ENCODE measurements at places on chromosomes 13 and 19.

GRCh38 chr19:31296741-31297390, 52.4 kb downstream of the TSHZ3 start:
- DNase-seq, result no peak

GRCh38 chr13:70394031-70394548, 285.8 kb upstream of the KLHL1 start:
- DNase-seq, result no peak

GRCh38 chr13:23321535-23322241, 111.8 kb downstream of the SACS start:
- DNase-seq, result peak; percentile 90

DNA sequence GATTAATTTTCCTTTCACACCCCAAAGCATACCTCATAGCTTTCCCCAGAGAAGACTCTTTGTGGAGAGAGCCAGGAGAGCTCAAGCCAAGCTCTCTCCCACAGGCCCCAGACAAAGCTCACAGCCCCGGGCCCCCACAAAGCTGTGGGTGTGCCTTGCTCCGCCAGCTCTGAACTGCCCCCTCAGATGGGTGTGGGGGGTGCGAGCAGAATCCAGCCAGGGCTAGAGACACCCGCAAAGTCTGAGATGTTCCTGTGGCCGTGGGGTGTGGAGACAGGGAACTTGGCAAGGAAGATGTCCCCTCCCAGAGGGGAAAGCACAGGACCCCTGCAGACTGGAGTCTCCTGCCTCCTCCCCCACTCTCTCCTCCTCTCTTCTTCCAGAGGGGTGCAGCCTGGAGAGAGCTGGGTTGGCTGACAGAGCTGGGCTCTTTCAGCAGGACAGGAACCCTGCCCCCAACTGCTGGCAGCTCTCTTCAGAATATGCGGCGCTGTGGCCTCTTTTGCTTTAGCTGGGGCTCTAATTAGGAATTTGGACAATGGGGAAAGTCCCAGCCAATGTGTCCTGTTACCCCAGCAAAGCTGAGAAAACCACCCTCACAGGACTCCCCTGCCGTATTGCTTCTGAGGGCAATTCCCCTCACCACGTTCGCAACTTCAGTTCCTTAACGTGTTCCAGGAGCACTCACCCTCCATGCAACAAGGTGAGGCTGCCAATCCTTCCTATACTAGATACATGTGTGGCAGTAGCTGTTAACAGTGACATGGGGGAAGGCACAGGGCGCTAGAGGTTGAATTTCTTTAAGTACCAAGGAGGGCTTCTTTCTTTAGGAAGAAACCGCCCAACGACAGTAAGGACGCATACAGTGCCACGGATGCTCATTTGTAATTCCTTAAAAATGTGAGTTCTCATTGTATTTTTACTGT, 170.0 kb downstream of the COL4A1 start:
- DNase-seq, result no peak

GRCh38 chr19:16296713-16297112, 27.9 kb upstream of the KLF2 start:
- no peak for DNase-seq

- no peak for DNase-seq
Measured at GRCh38 chr13:108455320-108455719, 174.1 kb upstream of the MYO16 start.

DNA sequence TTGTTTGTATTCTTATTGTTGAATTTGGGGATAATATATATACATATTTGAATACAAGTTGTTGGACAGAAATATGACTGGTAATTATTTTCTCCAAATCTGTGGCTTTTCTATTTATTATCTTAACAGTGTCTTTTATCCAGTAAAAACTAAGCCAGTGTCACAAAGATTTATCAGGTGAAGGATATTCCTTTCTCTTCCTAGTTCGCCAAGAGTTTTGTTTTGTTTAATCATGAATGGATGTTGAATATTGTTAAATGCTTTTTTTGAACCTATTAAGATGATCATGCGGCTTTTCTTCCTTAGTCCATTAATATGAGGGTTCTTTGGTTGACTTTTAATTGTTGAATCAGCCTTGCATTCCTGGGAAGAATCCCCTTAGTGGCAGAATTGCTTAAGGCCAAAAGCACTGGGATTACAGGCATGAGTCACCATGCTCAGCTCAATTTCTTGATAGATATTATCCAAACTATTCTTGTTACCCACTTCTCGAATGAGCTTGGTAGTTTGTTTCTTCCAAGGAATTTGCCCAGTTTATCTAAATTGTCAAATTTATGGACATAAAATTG, 53.3 kb downstream of the TEX26 start:
- peak; percentile 59 for DNase-seq

DNA sequence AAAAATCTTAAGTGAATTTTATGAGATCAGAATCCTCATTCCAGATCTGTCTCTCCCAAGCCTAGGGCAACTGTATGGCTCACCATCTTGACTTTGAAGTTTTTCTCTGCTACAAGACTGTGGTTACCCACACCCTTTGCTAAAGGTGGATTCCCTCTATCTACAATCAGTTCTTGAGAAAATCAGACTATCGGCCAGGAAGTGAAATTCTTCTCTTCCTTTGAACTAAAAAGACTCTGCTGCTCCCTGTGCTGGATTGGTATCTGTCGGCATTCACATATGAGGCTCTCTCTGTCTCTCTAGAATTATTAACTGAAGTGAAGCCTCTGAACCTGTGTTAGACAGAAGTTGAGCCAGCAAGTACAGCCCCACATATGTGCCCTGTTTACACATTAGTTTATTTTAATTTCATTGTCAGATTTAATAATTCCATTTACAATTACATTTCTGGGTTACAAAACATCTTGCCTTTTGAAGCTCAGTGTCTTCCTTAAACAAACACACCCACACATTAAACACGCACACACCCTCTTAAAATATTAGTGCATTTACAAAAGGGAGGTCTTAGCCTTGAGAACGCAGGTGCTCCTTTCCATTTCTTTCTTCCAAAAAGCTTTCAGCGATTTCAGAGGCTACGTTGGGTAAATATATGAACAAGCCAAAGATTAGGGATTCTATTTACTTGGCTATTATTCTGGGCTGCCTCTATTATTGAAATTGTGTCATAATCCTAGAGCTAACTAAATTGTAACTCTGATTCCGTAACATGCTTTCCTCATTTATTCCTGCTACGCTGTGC, 145.7 kb downstream of the MIPEP start:
- DNase-seq, result no peak

DNA sequence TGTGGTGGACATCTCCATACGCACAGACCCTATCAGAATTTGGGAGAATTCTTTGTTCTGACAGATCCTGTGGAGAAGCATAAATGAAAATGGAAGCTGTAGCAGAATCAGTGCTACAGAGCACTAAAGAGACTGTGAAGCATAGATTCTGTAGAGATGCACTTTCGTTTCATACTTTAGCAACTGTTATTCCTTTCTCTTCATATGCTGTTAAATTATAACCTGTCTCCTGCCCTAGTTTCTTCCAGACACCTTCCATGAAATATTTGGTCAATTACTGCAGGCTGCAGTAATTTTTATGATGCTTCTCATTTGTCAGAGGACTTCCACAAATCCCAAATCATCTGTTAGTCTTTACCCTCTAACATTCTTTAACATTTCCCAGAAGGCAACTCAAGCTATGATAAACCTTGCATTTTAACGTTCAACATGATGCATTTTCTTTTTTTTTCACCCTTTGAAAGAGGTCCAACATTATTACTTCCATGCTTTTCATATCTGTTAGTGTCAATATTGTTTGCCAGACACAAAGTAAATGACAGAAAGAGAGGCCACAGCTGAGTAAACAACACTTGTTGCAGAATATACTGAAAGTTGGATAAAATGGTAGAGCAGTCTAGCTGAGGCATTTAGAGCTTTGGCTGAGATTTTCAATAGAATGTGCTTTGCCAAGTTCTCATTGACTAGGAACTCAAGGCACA, 412.7 kb downstream of the LMO7 start:
- no peak for DNase-seq

GRCh38 chr13:80666782-80667552, 326.0 kb upstream of the SPRY2 start:
- no peak for DNase-seq

DNA sequence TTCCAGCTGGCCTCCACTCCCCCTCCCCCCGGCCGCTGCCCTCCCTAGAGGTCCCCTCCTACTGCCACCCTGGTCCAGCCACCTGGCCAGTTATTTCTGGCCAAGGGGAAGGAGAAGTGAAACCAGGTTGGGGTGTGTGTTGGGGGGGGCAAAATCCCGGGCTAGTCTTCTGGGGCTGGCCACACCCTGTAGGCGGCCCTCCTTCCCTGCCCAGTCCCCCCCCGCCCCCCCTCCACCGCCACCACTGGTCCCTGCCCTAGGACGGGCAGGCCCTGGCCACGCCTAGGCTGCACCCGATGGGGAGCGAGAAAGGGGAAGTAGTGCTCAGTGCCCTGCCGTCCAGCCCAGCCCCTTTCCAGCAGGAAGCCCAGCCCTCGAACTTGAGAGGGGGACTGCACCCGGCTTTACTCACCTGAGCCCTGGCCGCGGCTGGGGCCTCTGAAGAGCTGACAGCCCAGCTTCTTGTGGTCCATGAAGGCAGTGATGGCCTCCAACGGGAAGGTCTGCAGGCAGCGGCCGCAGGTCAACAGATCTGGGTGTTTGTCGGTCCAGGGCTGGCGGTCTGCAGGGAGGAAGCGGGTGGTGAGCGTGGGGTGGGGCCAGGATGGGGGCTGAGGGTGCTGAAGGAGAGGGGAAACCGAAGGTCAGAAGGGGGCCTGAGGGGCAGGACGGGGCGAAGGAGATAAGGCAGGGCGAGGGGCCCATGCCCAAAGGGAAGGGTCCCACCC, 813 bp downstream of the ZNF296 start:
- peak; percentile 34 for DNase-seq

- DNase-seq, result no peak
Measured at GRCh38 chr13:40028446-40028845, 373.0 kb downstream of the COG6 start.

- no peak for DNase-seq
Measured at GRCh38 chr19:43623889-43624670, 4.7 kb upstream of the ZNF428 start.

- no peak for DNase-seq
Measured at GRCh38 chr13:113832205-113832604, 31.7 kb downstream of the GAS6 start.

GRCh38 chr19:51098365-51099046, 9.7 kb downstream of the CTU1 start:
- no peak for DNase-seq

DNA sequence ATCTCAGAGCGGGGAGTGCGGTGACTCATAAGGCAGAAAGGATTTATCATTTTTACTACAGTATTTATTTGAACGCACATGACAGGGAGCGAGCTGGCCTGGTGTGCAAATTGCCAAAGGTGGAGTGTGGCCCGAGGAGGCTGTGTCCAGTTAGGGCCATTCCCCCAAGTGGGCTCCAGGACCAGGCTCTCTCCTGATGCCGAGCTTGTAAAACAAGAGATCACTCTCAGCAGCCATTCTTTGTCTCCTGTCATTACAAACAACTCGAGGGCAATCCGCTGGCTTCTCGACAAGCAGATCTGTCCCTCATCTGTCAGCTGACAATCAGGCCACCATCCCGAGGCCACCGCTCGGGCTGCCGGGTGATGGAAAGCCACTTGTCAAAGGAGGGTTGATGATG, 418.9 kb downstream of the ZNF536 start:
- no peak for DNase-seq

DNA sequence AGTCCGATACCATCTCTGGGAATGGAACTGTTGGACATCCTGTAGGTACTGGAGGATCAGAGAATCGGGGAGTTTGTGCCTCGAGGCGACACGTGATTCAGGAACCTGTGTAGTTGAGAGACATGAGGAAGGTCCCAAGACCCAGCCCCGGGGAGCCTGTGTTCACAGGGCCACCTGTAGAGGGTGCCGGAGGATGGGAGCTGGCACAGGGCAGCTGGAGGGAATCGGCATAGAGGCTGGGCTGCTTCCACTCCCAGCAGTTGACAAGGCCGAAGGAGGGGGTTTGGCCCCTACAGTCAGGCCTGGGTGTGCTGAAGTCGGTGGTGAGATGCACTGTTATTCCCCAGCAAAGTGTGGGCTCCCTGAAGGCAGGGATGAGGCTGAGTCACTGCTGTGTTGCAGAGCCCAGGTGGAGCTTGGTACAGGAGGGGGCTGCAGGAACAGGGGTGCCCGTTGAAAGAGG, 2.5 kb upstream of the ISYNA1 start:
- no peak for DNase-seq

- DNase-seq, result no peak
Measured at GRCh38 chr13:113109151-113110047, 3.8 kb downstream of the F7 start.

GRCh38 chr19:42450314-42450934, 7.7 kb upstream of the CXCL17 start:
- DNase-seq, result peak; percentile 48

GRCh38 chr19:1511318-1512317, 1.2 kb downstream of the ADAMTSL5 start:
- DNase-seq, result no peak

- no peak for DNase-seq
Measured at GRCh38 chr13:47407808-47408207, 511.0 kb upstream of the HTR2A start.

GRCh38 chr19:1769645-1769985, 16.3 kb downstream of the ONECUT3 start:
- no peak for DNase-seq

DNA sequence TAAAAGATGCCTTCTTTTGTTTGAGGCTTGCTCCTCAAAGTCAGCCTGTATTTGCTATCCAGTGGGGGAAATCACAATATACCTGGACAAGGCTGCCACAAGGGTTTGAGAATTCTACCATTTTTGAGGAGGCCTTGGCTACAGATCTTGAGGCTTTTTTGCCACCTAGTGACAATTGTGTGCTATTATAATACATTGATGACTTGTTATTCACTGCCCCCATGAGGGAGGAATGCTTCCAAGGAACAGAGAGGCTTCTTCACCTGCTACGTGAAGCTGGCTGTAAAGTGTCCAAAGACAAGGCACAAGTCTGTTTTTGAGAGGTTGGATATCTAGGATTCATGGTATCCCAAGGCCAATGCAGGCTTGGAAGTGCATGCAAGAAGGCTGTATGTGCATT, 72.5 kb downstream of the ZNF708 start:
- peak; percentile 26 for DNase-seq

- peak; percentile 62 for DNase-seq
Measured at GRCh38 chr13:79225487-79226232, 180.4 kb downstream of the RBM26 start.

DNA sequence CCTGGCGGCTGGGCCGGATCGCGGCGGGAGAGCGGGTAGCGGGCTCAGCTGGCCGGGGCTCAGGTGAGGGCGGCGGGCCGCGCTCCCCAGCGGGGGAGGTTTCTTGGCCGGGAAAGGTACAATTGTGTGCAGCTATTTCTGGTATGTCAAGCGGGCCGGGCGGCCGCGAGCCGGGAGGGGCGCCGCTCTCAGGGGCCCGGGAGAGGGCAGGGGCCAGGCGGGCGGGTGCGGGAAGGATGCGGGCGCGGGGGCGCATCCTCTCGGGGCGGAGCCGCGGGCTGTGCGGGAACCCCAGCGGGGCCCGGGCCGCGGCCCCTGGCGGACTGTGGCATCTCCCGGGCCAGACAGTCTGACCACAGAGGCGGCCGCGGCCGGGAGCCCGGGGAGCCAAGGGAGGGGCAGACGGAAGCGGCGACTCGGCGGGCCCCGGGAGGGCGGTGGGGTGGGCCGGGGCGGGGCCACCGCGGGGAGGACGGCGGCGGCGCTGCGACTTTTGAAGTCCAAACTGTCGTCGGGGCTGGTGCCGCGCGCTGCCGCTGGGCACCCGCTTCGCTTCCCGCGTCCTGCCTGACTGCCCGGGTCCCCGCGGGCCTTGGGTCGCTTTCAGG, at the start of gene LMO7:
TSS of gene LMO7 (plus strand) at position 503 of the 608 bp plus-strand sequence. CDS start 328 bp downstream, outside the sequence.
- DNase-seq, result peak; percentile 68
